ENCODE measurements at places on chromosomes 6 and 20.

GRCh38 chr6:429515-430121, 38.1 kb downstream of the IRF4 start:
- no peak for DNase-seq

GRCh38 chr6:38131527-38131965, 312.0 kb downstream of the ZFAND3 start:
- DNase-seq, result no peak

GRCh38 chr6:159633196-159633595, 59.8 kb downstream of the SOD2 start:
- peak; percentile 42 for DNase-seq

- DNase-seq, result no peak
Observed at GRCh38 chr20:62549499-62550086, 73.8 kb upstream of the GATA5 start.

GRCh38 chr20:4247898-4248858, 232.8 kb upstream of the RNF24 start:
- DNase-seq, result no peak

DNA sequence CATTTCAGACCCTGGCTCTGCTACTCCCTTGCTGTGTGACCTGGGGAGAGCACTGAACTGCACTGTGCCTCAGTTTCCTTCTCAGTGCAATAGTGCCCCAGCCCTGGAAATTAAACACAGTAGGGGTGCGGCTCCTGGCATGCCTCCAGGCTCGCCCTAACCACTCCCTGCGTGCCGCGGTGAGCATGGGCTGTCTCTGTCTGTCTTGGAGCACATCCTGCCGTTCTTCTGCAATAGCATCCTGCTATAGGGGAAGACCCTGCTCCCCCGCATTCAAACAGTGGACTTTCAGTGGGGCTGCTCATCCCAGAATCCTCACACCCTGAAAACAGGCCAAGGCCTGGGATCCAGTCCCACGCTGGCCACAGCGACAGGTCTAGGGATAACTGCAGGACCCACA, 129.5 kb downstream of the FOXC1 start:
- DNase-seq, result no peak

DNA sequence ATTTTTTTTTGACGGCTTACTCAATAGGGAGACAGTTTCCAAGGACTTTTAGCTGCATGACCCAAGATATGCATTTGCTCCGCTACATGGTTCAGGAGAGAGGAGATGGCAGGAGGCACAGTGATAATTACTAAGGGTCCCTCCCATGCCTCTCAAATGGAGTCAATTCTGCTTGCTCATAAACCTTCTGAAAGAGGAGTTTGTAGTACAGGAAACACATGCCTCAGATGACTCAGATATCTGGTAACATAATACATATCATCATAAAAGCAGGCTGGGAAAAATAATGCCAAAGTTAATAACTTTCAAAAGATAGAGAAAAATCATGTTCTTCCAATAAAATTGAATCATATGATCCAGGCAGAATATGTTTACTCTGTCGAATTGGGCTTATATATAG, 97.6 kb upstream of the DEFB112 start:
- no peak for DNase-seq

DNA sequence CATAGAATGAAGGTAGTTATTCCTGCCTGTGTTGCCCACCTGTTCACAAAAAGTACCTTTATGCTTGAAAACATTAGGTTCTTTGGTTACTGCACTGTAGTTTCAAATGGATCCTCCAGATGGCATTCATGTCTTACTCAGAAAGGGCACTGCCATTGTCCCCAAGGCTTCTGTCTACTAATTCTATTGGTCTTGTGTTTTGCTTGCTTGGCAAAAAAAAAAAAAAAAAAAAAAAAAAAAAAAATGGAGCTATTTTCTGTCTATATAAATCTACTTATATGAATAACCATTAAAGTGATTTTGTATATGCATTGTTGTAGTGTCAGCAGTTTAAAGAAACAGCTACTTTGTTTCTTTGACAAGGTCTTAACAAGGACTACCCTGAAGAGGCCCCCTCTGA, 12.7 kb upstream of the EFHC1 start:
- peak; percentile 24 for DNase-seq

GRCh38 chr20:57070296-57070695, 196.1 kb downstream of the BMP7 start:
- no peak for DNase-seq

- DNase-seq, result no peak
Observed at GRCh38 chr20:23879811-23880374, 345 bp upstream of the CST5 start.

DNA sequence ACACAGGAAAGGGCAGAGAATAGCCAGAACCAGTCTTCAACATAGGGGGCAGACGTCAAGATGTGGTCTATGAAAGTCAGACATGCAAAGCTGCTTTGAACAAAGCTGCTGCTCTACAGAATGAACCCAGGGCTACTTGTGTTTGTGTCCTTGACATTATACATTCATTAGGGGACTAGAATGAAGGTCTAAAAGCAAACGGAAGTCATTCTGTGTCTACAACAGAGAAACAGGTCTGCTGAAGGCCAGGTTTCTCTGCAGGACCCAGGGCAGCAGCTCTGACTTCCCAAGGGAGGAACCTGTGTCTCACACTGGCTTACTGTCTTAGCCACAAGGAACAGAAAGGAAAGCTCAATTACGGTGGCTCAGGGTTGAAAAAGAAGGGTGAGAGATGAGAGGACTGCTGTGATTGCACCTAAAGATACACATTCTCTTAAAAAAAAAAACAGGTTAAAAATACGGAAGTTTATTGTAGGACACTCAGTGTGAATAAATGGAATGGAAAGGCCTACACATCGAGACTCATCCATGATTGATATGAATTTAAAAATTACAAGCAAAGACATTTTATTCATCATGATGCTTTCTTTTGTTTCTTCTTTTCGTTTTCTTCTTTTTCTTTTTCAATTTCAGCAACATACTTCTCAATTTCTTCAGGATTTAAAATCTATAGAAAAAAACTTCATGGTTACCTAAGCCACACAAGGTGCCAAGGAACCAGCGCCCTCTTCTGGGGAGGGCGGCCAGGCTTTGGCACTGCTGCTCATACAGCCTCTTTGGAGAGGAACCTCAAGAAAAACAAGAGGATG, 6.7 kb downstream of the PSMA7 start:
- peak; percentile 83 for DNase-seq

DNA sequence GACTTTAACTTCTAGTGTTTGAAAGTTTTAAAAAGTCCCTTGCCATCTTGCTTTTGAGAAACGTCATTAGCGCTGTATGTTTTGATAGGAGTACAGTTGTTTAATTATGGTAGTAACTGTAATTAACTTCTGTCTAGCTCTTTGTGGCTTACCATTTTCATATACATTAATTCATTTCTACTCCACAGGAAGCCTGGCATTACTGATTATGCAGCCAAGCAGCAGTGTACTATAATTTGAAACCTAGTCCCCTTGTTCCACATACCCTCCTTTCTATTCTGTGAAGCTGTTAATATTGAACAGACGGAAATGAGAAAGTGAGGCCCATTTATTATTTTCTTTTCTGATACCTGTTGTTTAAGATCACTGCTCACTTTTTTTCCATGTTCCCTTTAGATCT, 235.4 kb downstream of the CDKAL1 start:
- no peak for DNase-seq

GRCh38 chr20:45959126-45959525, 12.9 kb downstream of the ZNF335 start:
- no peak for DNase-seq

DNA sequence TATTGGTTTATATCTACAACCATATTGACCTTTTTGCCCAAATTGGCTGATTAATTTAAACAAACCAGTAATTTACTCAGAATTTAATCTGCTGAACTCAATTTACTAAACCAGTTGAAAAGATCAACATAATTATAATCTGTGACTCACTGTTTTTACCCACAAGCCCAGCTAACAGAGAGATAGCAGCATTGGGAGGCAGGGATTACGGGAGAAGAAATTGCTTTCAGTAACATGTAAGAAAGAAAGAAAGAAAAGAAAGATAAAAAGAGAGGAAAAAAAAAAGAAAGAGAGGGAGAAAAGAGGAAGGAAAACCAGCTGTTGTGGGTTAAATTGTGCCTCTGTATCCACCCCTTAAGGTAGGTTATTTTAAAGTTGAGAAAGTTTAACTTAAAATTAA, 13.3 kb upstream of the RHAG start:
- DNase-seq, result no peak

GRCh38 chr6:157503018-157503747, 122.2 kb downstream of the ZDHHC14 start:
- no peak for DNase-seq

- no peak for DNase-seq
Observed at GRCh38 chr6:21665110-21665391, 71.5 kb downstream of the SOX4 start.

- no peak for DNase-seq
Observed at GRCh38 chr6:131813991-131814390, 6.2 kb downstream of the ENPP1 start.

GRCh38 chr6:96620851-96621250, 57.9 kb downstream of the FHL5 start:
- DNase-seq, result no peak

DNA sequence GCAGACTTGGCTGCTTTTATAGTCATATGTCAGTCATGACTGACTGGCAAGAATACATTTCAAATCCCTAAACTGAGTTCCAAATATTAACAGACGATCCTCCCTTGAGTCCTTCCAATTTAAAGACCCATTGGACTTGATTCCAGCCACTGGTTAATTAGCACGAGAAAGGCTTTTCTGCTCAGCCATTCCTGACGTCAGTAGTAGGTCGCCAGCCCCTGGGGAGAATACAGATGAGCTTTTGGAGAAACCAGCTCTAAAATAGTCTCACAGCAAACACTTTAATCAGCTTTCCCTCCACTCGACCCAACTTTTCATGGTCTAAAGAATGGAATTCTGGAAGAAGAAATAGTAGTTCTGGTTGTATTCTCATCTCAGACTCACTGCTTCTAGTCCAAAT, 91.6 kb downstream of the SLC22A3 start:
- DNase-seq, result no peak

GRCh38 chr6:51648774-51649173, 438.6 kb downstream of the PKHD1 start:
- DNase-seq, result no peak

- DNase-seq, result no peak
Observed at GRCh38 chr6:44708208-44708607, 320.7 kb downstream of the CDC5L start.

- no peak for DNase-seq
Observed at GRCh38 chr6:28657381-28657768, 131.7 kb downstream of the GPX5 start.

- DNase-seq, result no peak
Observed at GRCh38 chr20:29790510-29790909, 1467.0 kb upstream of the DEFB115 start.

Measured in Calu3 (cell line).